ENCODE measurements at places on chromosomes 6 and 20.

GRCh38 chr20:53170196-53170595, 198.0 kb downstream of the TSHZ2 start:
- no peak for DNase-seq

GRCh38 chr6:36967301-36967700, 12.8 kb downstream of the PI16 start:
- no peak for DNase-seq

DNA sequence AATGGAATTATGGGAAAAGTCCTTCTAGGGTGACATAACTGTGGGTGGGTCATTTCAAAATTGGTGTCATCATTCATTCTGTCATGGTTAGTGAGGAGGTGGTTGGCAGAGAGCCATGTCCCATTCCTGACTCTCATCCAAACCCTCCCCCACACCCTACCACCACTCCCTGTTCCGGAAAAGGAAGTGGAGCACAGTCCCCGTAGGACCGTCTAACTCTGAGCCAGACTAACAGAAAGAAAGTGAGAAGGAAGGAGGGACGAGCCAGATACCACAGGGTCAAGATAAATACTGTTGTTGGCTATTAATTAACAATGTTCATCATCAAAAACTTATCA, 4.8 kb downstream of the TRIM10 start:
- DNase-seq, result peak; percentile 85

DNA sequence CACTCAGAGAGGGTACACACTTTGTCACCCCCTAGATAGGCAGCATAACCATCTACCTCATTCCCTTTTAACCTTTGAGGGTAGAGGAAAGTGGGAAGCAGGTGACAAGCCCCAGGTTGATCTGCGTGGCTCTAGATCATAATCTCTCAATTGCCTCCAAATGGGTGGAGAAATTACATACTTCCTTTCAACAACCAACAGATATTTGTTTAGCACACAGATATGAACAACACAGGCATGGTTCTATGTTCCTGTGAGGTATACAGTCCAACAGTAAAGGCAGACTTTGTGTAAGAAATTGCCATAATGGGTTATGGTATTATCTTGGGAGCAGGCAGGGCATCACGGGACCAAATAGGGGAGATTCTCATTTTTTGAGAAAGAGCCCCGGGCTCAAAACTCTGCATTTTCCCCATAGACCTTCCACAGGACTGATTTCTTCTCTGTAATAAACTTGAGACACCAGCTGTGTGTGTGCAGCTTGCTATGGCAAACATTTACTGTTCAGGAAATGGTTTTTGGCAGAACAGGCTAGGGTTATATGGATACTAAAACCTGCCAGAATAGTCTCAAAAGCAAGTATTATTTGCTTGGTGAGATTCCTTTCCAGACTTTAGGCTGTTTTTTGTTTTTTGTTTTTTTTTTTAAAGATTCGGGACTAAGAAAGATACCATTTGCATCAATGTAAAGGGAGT, 126.2 kb downstream of the CD164 start:
- no peak for DNase-seq

GRCh38 chr6:100803264-100804045, 77.7 kb downstream of the ASCC3 start:
- no peak for DNase-seq
